ENCODE measurements at places on chromosomes 1 and 21.

DNA sequence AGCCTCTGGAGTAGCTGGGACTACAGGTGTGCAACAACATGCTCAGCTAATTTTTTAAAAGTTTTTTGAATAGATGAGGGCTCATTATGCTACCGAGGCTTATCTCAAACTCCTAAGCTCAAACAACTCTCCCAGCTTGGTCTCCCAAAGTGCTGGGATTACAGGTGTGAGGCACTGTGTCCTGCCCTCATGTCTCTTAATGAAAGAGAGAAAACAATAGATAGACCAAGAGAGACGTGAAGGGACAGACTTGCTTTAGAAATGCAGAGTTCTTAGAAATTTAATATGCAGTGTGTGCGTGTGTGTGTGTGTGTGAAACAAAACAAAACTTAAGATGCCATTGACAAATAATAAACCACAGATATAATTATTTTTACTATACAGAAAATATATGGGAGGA lies 105.2 kb downstream of the ST3GAL3 start:
- no peak for DNase-seq

DNA sequence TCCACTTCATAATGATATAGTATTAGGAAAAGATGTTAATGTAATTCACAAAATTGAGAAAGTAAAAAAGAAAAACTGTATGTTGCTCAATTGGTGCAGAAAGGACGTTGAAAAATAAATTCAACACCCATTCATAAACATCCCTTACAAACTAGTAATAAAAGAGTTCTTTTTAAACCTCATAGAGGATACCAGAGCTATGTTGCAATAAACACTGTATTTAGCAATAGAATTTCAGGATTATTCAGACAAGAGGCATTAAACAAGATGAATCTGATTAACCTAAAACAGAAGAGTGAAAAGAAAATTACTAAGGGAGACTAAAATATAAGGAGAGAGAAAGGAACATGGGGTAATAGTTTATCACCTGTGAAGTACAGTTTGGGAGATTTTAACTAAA lies 154.8 kb downstream of the NTPCR start:
- no peak for DNase-seq

DNA sequence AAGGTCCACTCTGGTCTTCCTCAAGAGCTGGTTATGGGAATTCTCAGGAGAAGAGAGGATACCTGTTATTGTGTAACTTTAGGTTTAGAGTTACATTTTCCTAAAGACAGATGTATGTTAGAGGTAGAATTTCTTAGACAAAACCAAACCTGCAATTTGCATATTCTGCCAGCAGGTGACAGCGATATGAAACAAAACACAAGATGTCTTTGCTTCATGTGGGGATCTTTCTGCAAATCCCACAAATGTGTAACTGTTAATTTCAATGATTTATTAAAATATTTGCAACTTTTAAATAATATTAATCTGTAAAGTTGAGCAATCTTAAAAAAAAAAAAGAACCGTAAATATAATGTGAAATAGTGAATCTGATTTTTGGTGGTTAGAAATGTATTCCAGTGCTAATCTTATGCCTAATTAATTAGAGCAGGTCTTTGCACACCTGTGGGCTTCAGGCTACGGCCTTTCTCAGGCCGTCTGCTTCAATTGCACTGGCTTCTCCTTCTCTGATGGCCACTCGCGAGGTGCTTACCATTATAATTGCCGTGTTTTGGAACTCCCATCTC lies 33.4 kb downstream of the FAM78B start:
- no peak for DNase-seq

GRCh38 chr1:8687039-8687438 lies 130.4 kb downstream of the RERE start:
- DNase-seq, result no peak

GRCh38 chr1:239125893-239126292 lies 260.5 kb upstream of the CHRM3 start:
- DNase-seq, result no peak

DNA sequence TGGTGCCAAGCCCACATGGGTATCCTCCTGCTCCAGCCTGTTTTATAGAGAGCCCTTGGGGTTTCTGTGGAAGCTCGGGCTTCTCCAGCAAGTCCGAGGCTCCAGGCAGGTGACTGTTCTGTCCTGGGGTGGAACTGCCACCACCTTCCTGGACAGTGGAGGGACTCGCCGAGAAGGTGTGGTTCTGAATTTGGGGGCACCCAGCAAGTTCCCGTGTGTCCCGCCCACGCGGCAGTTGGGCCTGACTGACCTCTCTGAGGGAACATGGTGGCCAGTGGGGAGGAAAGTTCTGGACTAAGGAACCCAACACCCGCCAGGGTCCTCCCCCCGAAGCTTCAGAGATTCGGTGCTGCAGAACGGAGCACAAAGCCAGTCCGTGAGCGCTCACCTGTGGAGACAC lies 158.1 kb upstream of the C1orf174 start:
- DNase-seq, result no peak
